ENCODE measurements at places on chromosomes 1 and 21. TPM values are rescaled to one million over a fixed set of nuclear protein-coding genes. Genes with fewer than 3 reads are reported as not detected.
A peak's percentile ranks its signal among the peaks of the same experiment; 100 is the strongest.

GRCh38 chr21:43879348-43880110, 14.5 kb downstream of the AGPAT3 start:
- no peak for DNase-seq

GRCh38 chr1:246032984-246033383, 474.1 kb downstream of the SMYD3 start:
- no peak for DNase-seq

- no peak for DNase-seq
Measured at GRCh38 chr1:164701189-164701761, 142.3 kb downstream of the PBX1 start.

GRCh38 chr1:86542631-86543030, 4.2 kb upstream of the CLCA4 start:
- DNase-seq, result peak; percentile 20

DNA sequence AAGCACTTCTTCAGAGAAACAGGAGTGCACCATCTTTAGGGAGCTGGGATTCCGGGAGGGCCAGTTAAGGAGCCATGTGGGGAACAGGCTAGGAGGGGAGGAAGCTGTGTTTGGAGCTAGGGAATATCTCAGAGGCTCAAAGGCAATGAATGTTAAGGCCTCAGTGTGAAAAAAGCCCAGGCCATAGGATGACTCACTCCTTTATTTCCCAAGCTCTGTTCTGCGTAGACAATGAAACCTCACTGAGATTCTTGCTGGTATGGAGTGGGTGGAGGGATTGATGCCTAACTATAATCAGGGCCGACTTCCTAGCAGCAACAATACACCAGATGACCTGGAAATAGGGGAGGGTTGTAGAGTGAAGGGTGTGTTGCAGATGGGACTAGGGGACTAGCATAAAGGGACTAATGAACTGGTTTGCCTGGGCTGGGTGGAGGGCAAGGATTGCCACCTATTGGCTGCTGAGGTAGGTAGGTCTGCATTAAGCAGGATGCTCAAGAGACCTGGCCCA, 2.1 kb downstream of the GNAT2 start:
- DNase-seq, result peak; percentile 85

ARHGEF19 gene
- total RNA-seq, result 2.4 TPM

- DNase-seq, result no peak
Measured at GRCh38 chr1:31095298-31095981, 29.9 kb upstream of the PUM1 start.

- DNase-seq, result peak; percentile 44
Measured at GRCh38 chr1:199687321-199687720, 340.2 kb upstream of the NR5A2 start.

All from Daoy (cell line).